Neural cell (in vitro differentiated cells): ENCODE measurements at places on chromosomes 1 and 21. TPM values are rescaled to one million over a fixed set of nuclear protein-coding genes. Genes with fewer than 3 reads are reported as not detected.

The PLA2G5 gene
- not detected in 2 replicates for polyA plus RNA-seq

The LCE1B gene
- not detected in 2 replicates for polyA plus RNA-seq

The PDIK1L gene
- polyA plus RNA-seq: 41.3 and 44.9 TPM in 2 replicates

The FAM151A gene
- polyA plus RNA-seq: not detected in 2 replicates

The CNR2 gene
- polyA plus RNA-seq: not detected in 2 replicates

The LAX1 gene
- not detected in 2 replicates for polyA plus RNA-seq

The FABP3 gene
- 5.8 and 7.1 TPM in 2 replicates for polyA plus RNA-seq

The KLHDC7A gene
- 0.04 TPM in 1 of 2 replicates, not detected in the other for polyA plus RNA-seq

The RXFP4 gene
- polyA plus RNA-seq: not detected in 2 replicates

The PSMG1 gene
- polyA plus RNA-seq: 44.2 and 45.2 TPM in 2 replicates

The SPATA17 gene
- 3.1 and 6.0 TPM in 2 replicates for polyA plus RNA-seq

The RSPH1 gene
- polyA plus RNA-seq: 0.58 and 1.3 TPM in 2 replicates
